ENCODE measurements at places on chromosomes 6 and 20.

DNA sequence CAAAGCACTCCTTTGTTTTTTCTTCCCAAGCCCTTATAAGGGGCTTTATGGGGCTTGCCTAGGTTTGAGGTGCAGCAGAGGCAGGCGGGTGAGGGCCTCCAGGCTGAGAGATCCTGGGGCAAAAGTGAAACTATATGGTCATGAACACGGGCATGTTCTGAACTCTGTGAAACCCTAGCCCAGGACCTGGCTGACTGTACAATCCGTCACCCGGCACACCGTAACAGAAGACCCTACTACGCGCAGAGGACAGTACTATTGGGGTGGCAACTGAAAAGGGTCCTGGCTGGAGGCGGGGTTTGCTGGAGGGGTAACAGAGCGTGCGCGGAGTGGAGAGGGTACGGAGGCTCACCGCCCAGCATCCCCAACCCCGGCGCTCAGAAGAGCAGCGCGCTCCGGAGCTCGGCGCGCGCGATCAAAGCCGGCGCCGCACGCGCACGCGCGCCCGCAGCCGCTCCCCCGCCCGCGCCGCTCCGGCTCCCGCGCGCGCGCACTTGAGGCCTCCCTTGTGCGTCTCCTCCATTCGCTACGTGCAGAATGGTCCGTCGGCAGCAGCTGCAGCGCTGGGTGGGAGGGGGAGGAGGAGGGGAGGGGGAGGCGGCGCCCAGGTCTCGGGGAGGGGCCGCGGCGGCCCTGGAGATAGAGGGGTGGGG lies 54.2 kb downstream of the MRPL14 start:
- DNase-seq, result peak; percentile 47

GRCh38 chr6:32689531-32690501 lies 23.4 kb upstream of the HLA-DQB1 start:
- DNase-seq, result no peak

- DNase-seq, result no peak
These were observed 60.2 kb downstream of the SLC22A23 start for GRCh38 chr6:3396503-3397180.

GRCh38 chr6:10643201-10643651 lies 51.2 kb downstream of the C6orf52 start:
- DNase-seq, result no peak

GRCh38 chr6:57423468-57423867 lies 106.0 kb downstream of the PRIM2 start:
- DNase-seq, result no peak

- DNase-seq, result no peak
These were observed 36.7 kb downstream of the CYP24A1 start for GRCh38 chr20:54137115-54137514.

DNA sequence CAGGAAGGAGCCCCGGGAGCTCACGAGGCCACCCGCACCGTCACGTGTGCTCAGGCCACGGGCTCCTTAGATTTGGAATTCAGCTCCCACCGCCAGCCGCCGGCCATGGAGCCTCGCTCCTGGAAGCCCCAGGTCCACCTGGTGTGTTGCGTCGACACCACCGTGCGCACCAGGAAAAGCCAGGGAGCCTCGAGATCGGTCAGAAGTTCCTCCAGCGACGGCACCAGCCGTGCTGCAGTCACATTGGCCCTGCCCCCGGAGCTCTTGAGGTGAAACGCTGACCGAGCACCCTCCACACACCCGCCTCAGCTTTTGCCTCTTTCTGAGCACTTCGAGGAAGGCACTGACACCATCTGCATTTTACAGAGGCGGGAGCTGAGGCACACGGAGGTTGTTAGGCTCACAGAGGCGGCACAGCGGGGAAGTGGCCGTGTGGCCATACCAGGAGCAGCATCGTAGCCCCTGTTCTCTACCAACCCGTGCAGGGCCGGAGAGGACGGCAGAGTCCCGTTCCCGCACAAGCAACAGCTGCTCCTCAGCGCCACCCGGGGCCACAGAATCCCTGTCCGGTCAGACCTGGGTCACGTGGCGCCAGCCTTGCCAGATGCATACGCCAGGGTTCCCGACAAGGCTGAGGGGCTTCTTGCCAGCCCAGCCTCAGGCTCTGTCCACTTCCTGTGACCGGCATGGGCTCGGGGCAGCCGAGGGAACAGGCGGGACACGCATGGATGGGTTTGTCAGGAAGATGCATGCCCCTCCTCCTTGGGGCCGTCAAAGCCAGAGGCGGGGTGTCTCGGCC lies 7.6 kb downstream of the NKAIN4 start:
- no peak for DNase-seq

DNA sequence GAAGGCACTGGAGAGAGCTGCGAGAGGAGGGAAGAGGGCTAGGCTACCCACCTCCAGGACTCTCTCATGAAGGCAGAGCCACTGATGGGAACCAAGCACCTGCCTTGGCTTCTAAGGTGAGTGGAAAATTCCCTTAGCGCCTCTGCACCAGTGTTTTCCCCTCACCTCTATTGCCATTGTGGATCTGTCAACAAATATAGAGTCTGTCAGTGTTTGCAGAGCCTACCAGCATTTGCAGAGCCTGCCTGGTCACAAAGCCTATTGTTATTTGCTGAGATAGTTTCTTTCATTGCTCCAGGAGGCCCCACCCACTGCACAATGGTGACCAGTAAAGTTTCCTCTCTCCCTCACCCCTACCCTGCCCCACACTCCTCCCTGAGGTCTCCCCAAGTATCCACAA lies 141.9 kb downstream of the MRPL14 start:
- no peak for DNase-seq

- no peak for DNase-seq
These were observed 37.9 kb downstream of the SUN5 start for GRCh38 chr20:32966382-32966781.

DNA sequence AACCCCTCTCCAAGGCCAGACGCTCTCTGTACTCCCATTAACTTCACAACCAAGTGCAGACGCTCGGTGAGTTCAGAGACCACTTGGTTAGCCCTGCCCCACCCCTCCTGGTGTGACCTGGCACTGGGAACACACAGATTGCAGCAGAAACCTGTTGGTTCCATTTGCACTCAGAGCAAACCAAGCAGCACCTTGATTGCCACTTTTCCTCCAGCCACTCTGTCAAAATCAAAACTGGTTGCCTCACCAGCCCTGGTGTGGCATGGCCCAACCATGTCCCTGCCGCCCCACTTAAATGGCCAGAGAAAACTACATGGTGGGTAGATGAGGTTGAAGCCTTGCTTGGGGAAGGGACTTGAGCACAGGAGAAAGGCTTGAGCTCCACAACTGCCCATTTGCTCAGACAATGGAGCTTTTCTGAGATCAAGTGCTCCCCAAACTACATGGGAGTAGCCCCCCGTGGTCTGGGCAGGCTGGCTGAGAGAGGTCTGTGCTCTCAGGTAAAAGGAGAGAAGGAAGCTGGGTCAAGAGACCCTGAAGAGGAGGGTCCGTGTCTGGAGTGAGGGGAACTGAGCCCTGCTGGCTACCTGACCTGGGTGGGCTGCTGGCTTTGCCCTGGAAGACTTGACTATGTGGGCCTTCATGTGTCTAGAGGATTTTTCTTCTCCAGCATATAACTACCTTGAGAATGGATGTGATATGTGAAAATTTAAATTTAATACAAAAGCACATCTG lies 43.4 kb downstream of the PLCG1 start:
- DNase-seq, result no peak

- no peak for DNase-seq
These were observed 100.9 kb downstream of the HFE start for GRCh38 chr6:26187981-26188635.

DNA sequence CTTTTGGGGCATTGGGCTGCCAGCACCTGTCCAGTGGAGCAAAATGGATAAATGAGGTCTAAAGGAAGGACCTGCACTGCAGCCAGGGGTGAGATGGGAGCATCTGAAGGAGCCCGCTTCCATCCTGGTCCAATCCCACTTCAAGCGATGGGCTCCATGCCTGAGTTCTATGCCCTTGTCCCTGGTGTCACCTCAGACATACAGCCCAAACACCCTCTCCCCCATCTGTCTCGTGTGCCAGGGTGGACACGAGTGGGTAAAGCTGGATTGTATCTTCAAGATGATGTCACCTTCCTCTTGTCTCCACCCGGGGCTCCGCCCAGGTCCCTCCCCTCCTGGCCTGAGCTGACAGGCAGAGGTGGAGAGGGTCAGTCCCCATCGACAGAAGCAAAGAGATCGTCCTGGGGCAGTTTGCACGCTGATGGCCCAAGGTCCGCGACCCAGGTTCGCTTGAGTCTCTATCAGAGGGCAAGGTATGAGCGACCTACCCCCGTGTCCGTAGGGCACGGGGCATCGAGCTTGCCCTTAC lies 544 bp downstream of the SMIM29 start:
- DNase-seq, result no peak

DNA sequence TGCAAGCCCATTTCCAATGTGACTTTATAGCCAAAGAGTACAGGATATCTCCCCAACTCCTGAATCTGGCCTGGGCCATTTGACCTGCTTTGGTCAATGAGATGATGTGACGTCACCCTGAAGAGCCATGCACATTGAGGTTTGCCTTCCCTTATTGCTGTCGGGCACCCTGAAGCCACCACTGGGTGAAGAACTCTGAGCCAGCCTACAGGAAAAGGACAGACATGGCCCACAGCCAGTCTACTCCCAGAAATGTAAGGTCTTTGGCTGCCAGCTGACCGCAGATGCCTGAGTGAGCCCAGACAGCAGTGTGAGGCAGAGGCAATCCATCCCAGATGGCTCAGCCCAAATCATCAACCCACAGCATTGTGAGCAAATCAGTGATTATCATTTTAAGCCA lies 3.7 kb upstream of the SYNDIG1 start:
- DNase-seq, result no peak

DNA sequence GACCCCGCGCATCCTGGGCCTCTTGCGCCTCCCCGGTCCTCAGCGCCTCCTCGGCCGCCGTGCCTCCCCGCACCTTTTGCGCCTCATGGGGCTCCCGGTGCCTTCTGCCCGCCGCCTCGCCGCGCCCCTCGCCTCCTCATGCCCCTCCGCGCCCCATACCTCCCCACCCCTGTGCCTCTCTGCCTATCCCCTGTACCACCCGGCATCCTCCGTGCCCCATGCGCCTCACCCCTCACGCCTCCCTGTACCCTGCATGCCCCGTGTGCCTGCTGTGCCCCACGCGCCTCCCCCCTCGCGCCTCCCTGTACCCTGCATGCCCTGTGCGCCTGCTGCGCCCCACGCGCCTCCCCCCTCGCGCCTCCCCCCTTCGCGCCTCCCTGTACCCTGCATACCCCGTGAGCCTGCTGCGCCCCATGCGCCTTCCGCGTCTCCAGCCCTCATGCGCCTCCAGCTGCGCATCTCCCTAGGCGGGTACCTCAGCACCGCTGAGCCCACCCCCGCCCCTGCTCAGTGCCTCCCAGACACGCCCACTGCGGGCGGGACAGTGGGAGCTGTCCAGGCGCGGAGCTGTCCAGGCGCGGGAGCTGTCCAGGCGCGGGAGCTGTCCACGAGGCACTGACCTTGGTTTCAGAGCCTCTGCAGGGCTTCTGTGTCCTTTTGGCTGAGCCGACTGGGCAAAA lies 37.1 kb downstream of the IGF2R start:
- DNase-seq, result no peak

DNA sequence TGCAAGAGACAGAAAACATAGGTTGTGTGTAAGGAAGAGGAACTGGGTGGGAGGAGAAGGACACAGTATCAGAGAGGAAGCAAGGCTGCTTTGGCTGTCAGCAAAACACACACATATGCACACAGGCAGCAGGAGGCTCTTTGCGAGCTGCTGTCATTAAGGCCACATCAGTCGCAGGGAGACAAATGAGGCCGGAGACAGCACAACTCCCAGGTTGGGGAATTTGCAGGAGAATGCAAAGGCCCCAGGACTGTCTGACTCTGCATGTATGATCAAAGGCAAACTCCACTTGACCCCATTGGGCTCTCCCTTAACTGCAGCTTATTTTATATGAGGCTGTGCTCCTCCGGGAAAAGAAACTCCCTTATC lies 35.3 kb downstream of the METTL24 start:
- DNase-seq, result no peak

GRCh38 chr20:44888226-44889103 lies 3.0 kb downstream of the YWHAB start:
- DNase-seq, result no peak

GRCh38 chr6:165229216-165229615 lies 80.2 kb downstream of the C6orf118 start:
- DNase-seq, result no peak

- no peak for DNase-seq
These were observed 157.3 kb downstream of the INSM1 start for GRCh38 chr20:20525214-20525613.

DNA sequence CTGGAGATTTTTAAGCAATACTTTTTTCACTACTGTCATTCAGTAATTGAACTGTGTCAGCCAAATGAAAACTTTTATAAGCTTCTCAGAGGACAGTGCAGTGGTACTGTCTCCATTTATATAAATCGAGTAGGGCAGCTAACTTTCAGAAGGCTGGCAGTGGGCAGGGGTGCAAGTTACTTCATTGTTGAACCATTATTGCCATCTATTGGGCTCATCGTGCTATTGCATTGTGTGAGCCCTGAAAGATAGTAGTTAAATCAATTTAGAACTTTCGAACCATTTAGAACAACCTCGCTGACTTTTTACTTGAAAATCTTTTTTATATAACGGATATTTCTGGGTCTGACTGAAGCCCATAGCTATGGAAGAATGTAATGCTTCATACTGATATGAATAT lies 347.8 kb upstream of the PLCB4 start:
- peak; percentile 36 for DNase-seq

Data from AG09319 (cell line).